ENCODE measurements at places on chromosomes 2 and 18.

GRCh38 chr2:55049821-55050099 lies 491 bp downstream of the RTN4 start:
- DNase-seq = no peak

DNA sequence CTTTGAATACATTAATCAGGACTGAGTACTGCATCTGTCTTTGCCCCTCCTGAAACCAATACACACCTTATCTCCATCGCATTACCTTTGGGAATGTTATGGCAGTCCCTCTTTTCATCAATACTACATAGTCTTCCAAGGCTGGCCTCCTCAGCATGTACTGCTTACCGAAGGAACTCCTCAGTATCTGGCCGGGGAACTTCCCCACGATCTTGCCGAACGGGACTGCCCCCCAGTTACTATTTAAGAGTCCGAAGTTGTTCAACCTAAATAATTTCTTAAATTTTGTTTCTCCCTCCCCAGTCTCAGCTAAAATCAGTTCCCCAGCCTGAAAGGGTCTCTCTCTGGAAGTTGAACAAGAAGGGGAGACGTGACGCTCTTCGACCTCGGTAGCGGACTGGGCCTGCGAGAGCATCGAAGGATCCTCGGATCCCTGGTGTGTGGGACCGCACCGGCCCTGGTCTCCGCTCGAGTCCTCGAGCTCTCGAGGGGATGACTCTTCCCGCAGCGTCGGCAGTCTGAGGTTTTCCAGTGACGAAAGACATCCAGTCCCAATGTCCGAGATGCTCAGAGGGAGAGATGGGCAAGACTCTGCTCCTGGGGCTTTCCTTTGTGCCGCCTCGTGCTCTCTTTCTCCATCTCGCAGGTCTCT lies 489 bp downstream of the TRMT61B start:
- no peak for DNase-seq

DNA sequence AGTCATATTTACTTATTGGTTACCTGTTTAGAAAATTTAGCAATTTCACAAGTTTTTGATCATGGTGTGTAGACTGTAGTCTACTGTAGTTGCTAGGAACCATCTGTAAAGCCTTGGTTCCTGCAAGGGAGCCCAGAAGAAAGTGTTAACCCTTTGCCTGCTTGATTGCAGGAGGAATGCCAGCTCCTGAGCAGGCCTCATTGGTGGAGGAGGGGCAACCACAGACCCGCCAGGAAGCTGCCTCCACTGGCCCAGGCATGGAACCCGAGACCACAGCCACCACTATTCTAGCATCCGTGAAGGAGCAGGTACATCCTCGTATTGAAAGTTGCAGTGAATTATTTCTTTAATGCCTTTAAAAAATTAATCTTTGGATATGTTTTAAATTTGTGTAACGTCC lies 76.3 kb downstream of the PKP4 start:
- DNase-seq = no peak

GRCh38 chr2:120572226-120572625 lies 163.4 kb upstream of the GLI2 start:
- DNase-seq = no peak

DNA sequence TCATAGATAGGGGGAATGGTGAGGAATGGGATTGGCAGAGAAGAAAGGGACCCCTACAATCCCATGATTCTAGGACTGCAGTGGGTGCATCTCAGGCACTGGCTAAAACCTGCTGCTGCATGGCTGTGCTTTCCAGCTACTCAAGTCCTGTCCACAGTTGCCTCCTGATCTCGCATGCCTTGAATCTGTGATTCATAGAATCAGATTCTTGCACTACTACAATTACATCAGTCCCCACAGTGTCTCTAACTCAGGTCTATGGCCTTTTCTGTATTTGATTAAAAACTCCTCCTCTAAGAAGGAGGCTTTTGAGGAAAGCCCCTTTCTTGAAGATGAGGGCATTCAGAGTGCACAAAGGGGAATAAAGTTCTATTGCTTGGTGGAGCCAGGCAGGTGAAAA lies 117.4 kb downstream of the LRATD1 start:
- DNase-seq = no peak

DNA sequence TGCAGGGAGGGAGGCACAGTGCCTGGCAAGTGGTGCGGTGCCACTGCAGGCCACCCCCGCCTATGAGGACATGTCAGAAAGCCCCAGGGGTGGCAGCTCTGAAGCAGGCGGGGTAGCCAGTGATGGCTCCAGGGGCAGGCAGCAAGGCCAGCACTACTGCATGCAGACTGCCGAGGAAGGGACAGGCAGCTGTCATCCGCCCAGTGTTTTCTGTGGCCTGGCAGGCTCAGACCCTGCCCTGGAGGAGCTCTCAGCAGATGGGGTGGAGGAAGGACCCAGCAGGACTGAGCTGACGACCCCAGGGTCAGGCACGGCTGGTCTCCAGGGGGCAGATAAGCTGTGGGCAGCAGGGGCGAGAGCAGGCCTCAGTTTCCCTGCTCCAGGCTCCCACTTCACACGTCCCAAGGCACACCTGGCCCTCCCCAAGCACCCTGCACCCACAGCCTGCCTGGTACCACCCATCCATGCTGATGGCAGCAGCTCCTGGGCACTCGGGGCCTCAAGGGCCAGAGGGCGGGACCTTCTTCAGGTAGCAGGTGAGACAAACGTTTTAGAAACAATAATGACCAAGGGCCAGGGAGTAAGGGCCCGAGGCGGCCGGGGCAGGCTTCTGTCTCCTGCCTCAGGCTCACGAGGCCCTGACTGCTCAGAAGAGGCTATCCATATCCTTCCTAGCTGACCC lies 48.5 kb downstream of the HS6ST1 start:
- no peak for DNase-seq

GRCh38 chr2:222733846-222734702 lies 62.6 kb downstream of the MOGAT1 start:
- DNase-seq = no peak

- DNase-seq = no peak
Measured at GRCh38 chr18:43276491-43276890, 799 bp downstream of the SYT4 start.

GRCh38 chr2:229410264-229410663 lies 139.2 kb upstream of the PID1 start:
- no peak for DNase-seq

DNA sequence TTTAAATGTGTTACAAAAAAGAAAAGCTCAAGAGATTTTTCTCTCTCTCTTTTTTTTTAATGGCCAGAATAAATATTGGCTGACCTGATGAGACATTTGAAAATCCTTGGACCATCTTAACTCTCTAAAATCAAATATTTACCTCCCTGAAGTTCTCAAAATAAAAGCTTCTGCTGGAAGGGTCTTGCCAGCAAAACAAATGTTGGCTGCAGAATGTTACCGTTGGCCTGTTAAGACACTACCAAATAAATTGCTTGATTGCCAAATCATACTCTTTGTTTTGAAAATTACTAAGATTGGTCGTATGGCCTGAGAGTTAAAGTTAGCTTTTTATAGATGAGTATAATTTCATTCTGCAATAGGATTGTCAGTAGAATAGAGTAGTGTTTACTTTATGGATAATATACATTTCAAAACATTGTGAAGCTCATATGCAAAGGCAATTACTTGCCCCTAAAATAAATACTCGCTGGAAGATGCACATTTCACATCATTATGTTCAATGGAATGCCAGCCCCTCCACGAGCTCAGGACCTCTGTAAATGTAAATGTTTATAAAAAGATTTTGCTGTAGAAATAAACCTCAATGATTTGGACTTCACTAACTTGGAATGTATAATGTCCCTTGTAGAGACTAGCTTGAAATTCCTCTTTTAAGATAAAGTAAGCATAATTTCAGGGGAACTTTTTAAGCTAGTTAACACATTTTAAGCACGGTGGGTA lies 193.4 kb downstream of the SOX11 start:
- DNase-seq = no peak

DNA sequence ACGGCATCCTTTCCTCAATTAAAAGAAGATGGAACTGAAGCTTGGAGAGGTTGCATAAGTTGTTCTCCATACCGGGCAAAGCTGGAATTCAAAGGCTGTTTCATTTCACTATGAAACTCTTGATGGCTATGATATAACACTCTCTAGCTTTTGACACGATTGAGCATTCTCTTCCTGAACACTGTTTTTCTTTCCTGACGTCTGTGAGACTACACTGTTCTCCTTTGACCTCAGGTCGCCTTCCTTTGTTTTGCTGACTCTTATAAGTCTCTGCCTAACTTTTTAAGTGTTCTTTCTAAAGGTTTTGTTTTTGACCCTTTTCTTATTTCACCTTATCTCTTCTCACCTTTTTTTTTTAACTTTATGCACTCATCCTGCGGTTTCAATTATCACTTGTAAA lies 261.8 kb upstream of the LINC00305 start:
- DNase-seq = no peak

DNA sequence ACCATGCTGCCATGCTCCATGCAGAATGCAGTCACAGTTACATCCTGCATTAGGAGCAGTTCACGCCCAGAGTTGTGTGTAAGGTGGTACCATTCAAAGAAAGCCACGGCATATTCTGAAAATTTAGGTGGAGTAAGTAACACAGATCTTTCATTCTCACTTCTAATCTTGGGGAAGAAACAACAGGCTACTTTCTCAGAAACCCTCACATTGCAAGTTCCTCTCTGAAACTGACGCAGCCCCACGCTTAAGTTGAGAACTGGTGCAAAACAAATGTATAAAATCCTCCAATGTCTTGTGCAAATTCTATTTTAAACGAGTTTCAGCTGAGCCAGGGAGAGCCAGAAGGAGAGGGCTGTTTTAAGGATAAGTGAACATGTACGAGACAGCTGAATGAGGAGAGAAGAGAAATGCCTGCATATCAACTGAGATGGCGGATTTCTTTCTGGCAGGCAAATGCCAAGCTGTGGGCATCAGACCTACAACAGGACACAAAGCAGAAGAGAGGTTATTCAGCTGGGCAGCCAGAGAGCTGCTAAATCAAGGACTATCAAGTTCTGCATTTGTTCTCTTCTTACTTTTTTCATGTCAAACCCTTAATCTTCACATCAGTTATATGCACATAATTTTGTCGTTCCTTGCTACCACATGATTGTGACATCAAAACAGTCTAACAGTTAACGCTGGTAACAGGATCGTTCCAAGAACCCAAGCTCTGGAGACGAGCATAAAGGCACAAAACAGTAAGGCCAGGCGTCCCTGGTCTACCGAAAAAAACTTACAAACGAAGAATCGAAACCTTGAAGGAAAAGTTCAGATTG lies 6.4 kb downstream of the ARL4C start:
- no peak for DNase-seq

Data from stimulated activated CD8-positive, alpha-beta memory T cell treated with anti-CD3 and anti-CD28 coated beads, Interleukin-15, amount 100 ng/mL, for 24 hours (primary cell).